Renal cortical epithelial cell (primary cell): ENCODE measurements at places on chromosomes 5 and 9.
A peak's percentile ranks its signal among the peaks of the same experiment; 100 is the strongest.

DNA sequence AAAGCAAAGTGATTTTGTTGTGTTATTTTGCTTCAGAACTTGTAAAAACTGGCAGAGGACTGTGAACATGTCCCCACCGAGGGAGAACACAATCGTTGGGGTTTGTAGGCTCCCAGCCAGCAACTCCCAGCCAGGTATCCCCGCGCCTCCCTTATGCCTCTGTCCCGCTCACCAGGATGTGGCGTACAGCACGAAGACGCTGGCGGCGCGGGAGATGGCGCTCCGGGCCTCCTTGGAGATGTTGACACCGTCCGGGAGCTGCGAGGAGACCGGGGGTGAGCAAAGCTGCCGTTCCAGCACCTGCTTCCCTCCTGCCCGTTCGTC lies 630 bp downstream of the POLE3 start:
- DNase-seq: no peak

DNA sequence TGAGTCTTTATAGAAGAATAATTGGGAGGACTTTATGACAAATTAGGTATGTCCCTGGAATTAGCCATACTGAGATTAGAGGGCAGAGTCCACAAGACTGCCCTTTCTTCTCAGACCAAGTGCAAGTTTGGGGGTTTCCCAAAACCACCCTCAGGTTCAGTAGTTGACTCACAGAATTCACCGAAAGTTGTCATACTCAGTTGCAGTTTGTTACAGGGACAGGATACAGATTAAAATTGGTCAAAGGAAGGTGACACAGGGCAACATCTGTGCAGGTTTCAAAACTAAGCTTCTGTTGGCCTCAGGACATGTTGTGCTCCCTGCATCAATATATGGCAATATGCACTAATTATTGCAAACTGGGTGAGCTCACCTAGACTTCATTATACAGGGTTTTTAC lies 3.8 kb downstream of the RANBP17 start:
- no peak for DNase-seq

DNA sequence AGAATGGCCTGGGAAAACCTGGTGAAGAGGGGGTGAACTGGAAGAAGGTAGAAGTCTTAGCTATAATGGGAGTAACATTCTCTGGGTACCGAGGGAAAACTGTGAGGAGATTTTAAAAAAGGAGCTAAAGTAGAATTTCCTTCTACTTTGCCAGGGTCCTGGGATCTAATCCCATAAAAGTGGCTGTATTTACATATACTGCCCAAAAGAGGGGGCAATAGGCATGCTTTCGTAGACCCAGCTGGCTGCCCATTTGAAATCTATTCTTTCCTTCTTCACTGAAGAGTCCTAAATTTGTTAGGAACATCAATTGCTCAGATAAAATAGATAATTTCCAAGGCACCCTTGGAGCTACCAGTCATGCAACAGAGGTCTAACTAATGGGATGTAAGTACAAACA lies 159.2 kb downstream of the CDC42SE2 start:
- peak; percentile 16 for DNase-seq

DNA sequence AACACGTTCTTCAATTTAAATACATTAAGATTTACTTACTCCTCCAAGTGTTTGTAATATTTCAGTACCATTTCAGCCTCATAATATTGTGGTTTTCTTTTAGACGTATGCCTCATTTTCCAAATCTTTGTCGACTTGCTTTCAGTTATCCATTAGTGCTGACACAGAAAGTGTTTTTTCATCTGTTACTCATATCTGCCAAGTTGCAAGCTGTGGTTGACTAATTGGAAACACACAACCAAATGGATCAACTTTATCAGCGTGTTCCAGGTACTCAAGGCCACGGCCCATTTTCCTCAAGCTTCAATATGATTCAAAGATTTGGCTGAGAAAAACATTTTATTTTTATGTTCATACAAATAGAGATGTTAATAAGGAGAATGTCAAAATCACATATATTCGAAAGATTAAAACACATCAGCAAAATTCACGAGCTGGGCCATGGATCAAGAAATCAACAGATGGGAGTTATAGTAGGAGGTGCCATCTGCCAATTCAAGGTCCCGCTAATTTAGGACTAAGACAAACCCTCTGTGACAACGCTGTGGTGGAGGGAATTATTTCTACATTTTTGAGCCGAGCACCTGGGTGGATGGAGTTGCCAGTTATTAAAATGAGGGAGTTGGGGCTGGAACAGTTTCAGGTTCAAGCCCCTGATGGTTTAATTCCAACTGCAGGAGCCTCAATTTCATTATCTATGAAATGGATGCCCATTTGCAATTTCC lies 27.2 kb upstream of the CCNJL start:
- no peak for DNase-seq

GRCh38 chr9:70092190-70092589 lies 48.5 kb downstream of the MAMDC2 start:
- no peak for DNase-seq

DNA sequence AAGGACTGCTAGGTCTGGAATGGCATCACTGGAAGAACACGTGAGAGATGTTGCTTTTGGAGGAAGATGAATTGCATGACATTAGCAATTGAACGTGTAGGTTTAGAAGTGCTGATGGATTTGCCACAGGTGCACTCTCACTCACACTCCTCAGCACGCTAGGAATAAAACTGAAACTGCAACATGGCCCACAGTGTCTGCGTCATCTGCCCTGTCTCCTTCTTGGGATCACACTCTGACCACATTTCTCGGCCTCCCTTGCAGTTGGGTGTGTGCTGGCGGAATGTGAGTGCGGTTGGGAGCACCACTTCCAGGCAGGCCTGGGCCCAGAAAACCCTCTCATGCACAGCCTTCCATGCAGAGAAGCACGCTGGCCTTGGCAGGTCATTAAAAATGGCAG lies 152.8 kb upstream of the LHFPL2 start:
- DNase-seq: no peak

GRCh38 chr5:67815455-67816391 lies 399.8 kb upstream of the PIK3R1 start:
- DNase-seq: peak; percentile 8

- DNase-seq: peak; percentile 25
Measured at GRCh38 chr5:169641253-169641652, 4.2 kb downstream of the DOCK2 start.

GRCh38 chr9:119284118-119284517 lies 85.1 kb downstream of the BRINP1 start:
- no peak for DNase-seq

DNA sequence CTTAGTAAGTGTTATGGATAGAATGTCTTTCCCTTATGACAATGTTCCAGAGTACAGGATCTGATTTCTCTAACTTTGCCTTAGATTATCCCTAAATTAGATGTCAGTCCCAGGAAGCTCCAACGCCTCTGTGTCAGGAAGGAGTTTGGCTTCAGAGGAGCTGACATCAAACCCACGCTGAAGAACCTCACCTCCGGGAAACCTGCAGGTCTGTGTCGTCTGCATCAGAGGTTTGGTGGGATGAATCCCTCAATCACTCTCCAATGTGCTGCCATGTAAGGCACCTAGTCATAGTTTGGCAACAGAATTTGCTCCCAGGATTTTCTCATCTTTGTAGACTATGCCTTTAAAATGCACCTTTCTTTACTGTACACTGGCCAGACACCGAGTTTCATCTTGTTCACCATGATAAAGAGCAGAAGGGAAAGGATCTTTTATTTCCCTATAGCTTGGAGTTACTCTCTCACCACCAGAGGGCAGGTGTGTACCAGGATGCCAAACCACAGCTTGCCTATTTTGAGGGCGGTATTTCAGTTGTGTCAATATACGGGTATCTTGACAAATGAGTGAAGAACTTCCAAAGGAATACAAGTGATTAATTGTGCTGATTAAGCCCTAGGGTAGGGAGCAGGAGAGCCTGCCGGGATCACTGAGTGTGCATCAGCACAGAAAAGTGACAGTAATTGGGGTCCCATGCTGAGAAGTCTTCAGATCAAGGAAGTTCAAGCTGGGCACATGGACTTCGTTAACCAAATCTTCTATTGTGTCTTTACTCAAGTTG lies 23.4 kb downstream of the MINAR2 start:
- peak; percentile 56 for DNase-seq

DNA sequence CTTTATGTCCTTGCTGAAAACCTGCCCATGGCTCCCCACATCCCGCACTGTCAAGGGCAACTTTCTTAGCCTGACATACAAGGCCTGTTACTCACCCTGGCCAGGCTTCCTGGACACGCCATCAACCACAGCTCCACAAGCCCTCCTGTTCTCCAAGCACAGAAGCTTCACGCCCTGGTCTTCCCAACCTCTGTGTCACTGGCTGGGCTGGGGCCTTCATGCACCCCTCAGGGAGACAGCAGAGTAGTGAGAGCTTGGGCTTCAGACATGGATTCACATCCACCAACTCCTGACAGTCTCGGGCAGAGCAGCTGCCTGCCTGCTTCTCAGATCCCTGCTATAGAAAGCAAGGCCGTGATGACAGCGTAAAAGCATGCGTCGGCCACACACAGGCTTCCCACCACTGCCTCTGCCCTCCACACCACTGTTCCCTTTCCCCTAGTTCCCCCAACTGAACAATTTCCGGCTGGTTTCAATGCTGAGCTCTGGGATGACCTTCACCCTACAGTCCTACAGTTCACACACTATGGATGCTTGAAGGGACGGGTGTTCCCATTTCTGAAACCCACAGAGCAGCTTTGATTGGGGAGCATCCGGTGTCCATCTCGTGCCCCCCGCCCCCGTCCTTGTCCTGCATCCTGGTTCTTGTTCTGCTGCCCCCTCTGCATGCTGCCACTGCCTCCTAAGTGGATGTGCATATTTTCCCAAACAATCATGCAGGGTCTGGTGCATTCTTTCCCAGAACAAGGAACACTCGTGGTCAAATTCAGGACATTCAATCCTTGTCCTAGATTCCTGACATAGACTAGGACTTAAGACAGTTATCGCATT lies 33.4 kb upstream of the ADAMTS2 start:
- DNase-seq: no peak

DNA sequence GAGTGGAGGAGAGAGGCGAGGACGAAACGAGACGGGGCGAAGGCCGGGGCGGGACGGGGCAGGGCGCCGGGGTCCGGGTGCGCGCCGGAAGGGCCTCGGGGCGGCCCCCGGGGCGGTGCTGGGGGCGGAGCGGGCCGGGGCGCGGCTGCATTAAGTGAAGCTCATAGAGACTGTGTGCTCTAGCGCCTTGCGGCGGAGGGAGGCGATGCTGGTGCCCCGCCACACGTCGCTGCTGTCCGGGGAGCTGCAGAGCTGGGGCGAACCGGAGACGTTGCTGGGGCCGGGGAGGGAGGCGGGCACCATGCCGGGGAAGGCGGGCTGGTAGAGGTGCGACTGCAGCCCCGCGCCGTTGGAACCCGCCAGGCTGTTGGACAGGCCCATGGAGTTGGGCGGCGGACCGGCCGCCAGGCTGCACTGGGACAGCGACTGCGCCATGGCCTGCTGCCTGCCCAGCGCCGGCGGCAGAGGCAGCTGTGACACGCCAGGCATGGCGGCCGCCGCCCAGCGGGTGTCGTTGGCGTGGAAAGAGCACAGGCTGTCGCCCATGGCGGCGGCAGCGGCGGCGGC lies 8.3 kb downstream of the OTP start:
- no peak for DNase-seq

DNA sequence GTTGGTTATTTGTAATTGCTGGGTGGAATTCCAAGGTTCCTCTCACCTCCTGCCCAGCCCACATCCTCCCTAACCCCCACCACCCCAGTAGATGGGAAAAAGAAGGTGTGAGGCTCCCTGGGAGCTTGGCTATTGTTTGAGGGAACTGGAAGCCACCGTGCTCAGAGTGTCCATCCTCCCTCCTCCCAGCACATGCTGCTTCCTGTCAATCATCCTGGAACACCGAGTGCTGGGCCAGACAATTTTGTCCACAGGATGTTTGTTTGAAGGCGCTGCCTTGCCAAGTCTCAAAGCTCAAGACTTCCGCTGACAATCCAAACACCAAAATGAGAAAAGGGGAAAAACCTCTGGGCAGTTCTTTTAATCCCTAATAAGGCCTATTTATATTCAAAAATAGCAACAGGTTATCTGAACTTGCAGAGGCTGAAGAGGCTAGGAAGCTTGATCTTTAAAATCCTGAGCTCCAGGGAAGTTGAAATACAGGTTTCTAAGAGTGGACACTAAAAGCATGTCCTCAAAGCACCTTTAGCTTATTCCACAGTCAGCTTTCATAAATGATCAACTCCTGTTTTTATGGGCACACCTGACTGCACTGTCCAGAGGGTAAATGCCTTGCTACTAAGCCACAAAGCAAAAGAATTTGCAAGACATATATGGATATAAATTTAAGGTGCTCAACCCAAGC lies 286.7 kb downstream of the NFIB start:
- peak; percentile 93 for DNase-seq

DNA sequence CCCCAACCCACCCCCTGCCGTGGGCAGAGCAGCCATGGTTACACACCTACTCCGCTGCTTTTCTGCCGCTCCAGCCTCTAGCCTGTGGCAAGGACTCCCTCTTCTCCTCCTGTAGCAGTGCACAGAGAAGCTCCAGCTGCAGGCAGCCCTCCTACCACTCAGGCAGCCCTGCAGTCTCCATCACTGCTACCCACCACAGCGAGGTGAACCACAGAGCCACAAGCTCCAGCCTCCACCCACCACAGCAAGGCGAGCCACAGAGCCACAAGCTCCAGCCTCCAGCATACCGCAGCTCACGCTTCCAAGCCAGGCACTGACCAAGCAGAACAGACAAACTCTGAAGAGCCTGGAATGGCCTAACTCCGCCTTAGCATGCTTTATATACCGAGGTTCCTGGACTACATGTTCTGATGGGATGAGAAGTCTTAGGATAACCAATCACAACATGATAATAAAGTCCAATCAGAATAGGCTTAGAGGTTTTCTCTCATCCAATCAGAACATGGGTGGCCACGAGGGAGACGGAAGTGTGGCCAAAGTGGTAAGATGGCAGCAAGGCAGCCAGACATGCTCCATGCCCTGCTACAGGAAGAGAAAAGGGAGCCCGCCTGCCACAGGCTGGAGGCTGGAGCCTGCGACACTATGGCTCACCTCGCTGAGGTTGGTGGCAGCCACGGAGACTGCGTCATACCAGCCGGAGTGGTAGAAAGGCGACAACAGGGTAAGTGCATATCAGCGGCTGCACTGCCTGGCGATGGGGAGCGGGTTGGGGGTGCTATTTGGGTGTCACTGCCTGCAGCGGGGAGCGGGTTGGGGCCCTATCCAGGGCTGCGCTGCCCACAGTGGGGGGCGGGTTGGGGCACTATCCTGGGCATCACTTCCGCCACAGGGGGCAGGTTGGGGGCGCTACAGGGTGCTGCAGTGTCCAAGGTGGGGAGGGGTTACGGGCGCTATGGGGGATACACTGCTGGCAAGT lies 75.8 kb upstream of the PCAT7 start:
- DNase-seq: no peak

DNA sequence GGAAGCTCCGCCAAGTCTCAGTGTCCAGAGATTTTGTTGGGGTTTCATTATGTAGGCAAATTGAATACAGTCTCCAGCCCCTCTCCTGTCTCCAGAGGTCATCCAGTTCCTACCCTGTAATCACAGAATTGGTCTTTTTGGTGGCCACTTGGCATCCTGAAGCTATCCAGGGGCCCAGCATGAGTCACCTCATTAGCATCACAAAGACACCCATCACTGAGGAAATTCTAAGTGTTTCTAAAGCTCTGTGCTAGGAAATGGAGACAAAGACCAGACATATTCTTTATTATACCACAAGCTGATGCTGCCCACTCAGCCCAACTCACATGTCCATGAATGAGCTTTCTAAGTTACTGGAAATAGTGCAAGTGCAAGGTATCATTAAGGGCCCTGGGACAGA lies 229.9 kb downstream of the DOCK8 start:
- DNase-seq: peak; percentile 45

- peak; percentile 36 for DNase-seq
Measured at GRCh38 chr5:155943516-155944407, 383.2 kb upstream of the SGCD start.
